Caki2 (cell line): ENCODE measurements at places on chromosomes 3 and 15. TPM values are rescaled to one million over a fixed set of nuclear protein-coding genes. Genes with fewer than 3 reads are reported as not detected.

Gene PP2D1
- total RNA-seq = not detected in 2 replicates

Gene CSPG5
- total RNA-seq = 4.4 and 12.5 TPM in 2 replicates

Gene CHL1
- total RNA-seq = 2.0 and 7.3 TPM in 2 replicates

Gene TMEM42
- total RNA-seq = 8.9 and 18.6 TPM in 2 replicates
